ENCODE measurements at places on chromosomes 4 and X.

GRCh38 chrX:116462822-116463221 lies at the start of gene CT83:
CT83 (minus strand) TSS chrX:116462976; CDS start chrX:116462856, 120 bp downstream.
- DNase-seq = no peak

- no peak for DNase-seq
Observed at GRCh38 chr4:43379016-43379415, 486.5 kb downstream of the GRXCR1 start.

GRCh38 chr4:38202242-38202641 lies 242.0 kb downstream of the PTTG2 start:
- DNase-seq = no peak

GRCh38 chr4:120318196-120318846 lies 251.7 kb upstream of the MAD2L1 start:
- no peak for DNase-seq

- no peak for DNase-seq
Observed at GRCh38 chr4:76809594-76810305, 88.2 kb downstream of the SOWAHB start.

GRCh38 chrX:147741776-147742175 lies 169.9 kb upstream of the FMR1 start:
- no peak for DNase-seq

DNA sequence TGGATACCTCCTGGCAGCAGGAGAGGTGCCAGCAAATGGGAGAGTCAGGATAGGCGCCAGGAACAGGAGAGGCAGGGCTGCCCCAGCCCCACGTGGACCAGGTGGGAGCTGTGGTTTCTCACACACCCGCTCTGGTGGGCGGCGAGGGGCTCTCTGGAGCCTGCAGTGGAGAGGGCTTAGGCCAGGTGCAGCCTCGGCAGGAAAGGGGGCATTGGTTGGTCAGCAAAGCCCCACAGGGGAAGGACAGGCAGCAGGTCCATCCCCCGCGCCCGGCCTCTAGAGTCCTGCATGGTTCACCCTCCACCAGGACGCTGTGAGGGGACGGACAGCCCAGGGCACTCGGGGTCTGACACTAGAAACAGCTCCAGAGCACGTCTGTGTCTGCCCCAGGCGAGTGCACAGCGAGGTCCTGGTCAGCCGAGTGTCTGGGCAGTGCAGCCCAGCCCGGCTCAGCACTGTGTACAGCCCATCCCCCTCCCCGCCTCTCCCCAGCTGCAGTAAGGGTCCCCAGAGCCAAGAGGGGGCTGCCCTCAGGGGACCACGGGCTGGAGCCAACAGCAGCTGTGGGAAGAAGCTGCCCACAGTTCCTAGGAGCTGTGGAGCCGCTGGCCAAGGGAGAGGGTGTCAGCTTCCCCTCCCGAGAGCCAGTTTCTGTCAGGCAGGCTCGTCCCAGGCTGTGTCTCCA lies 8.2 kb downstream of the ATP5ME start:
- DNase-seq = no peak

GRCh38 chr4:166481739-166482138 lies 608.7 kb downstream of the TLL1 start:
- DNase-seq = no peak

GRCh38 chr4:147463065-147463464 lies 17.8 kb upstream of the EDNRA start:
- DNase-seq = no peak

DNA sequence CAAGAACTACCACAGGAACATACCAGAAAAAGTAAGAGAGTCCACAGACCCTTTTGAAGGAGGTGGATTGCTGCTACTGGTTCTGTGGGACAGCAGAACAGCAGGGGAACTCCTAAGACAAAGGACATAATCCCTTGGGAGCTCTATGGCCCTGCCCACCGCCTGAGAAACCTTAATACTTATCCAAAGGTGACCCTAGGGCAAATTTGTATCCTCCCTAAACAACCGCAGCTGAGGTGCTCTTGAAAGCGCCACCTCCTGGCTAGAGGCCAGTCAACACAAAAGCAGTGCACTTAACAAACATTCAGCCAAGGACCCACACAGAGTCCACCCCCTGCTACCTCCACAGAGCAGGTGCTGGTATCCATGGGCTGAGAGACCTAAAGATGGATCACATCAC lies 136.8 kb downstream of the ADAM29 start:
- DNase-seq = no peak

DNA sequence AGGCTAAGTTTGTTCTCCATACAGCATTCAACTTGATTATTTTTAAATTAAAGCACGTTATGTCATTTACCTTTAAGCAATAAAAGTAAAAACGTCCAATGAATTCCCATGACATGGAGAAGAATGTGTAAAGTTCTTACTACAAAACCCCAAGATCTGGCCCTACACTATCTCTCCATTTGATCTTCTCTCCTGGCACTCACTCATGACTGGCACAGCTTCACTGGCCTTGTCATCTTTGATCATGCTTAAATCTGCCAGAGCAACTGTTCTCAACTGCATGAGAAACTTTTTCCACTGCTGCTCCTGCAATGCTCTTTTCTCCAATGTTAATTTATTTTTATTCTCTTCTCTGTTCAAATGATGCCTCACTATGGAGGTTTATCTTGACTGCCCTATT lies 1109.0 kb upstream of the IGFBP7 start:
- DNase-seq = no peak

DNA sequence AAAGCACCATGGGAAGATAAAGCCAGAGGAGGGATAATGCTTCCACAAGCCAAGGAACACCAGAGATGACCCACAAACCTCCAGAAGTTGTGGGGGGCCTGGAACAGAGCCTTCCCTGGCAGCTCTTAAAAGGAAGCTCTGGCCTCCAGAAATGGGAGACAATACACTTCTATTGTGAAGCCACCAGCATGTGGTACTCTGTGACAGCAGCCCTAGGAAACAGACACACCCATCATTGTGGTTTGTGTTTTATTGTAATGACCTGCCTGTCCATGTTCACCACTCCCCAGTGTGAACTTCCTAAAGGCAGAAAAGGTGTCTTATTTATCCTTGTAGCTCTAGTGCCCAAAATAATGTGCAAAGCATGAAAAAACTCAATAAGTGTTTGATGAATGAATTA lies 264.1 kb upstream of the GATB start:
- DNase-seq = peak; percentile 43

DNA sequence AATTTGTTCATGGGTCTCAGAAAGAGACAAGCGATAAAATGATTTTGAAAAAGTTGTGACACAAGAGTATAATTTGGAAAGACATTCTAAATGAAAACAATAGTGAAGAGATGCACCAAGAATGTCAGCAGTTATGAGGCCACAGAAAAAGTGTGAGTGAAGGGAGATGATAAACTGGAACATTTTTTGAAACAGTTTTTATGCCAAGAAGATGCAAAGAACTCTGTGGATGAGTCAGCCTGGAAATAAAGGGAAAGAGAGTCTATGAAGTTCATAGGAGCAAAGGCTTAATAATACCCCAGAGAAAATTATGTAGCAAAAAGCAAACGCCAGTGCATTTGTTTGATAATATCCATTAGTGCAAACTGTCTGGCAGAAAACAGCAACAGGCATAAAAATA lies 188.4 kb upstream of the TBC1D9 start:
- no peak for DNase-seq

- no peak for DNase-seq
Observed at GRCh38 chrX:9522378-9523155, 57.7 kb downstream of the TBL1X start.

DNA sequence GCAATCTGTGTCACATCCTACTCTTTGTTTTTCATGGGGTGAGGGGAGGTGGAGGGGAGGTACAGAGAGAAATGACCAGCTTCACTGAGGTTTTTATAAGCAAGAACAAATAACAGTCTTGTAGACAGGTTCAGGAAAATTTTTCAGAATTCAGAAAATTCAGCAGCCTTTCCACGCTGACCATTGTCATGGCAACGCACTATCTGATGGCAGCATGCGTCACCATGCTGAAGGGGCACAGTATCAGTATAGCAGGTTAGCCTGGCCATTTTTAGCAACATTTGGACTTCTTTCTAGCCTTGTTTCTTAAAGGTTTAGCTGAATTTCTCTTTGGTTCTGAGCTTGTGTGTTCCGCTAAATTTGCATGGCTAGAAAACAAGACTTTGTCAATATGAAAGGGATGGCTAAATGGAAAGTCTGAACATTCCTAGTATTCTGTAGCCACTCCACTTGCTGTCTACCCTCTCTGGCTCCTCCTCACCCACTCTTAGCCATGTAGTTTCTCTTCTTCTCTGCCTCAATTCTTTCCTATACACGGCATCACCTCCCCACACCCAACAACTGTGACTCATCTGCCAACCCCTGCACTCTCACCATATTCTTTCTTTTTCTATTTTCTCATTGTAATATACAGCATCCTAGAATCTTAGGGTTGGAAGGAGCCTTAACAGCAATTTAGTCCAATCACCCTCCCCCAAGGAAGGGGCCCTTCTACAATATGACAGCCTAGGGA lies 42.7 kb upstream of the CITED1 start:
- DNase-seq = peak; percentile 41

DNA sequence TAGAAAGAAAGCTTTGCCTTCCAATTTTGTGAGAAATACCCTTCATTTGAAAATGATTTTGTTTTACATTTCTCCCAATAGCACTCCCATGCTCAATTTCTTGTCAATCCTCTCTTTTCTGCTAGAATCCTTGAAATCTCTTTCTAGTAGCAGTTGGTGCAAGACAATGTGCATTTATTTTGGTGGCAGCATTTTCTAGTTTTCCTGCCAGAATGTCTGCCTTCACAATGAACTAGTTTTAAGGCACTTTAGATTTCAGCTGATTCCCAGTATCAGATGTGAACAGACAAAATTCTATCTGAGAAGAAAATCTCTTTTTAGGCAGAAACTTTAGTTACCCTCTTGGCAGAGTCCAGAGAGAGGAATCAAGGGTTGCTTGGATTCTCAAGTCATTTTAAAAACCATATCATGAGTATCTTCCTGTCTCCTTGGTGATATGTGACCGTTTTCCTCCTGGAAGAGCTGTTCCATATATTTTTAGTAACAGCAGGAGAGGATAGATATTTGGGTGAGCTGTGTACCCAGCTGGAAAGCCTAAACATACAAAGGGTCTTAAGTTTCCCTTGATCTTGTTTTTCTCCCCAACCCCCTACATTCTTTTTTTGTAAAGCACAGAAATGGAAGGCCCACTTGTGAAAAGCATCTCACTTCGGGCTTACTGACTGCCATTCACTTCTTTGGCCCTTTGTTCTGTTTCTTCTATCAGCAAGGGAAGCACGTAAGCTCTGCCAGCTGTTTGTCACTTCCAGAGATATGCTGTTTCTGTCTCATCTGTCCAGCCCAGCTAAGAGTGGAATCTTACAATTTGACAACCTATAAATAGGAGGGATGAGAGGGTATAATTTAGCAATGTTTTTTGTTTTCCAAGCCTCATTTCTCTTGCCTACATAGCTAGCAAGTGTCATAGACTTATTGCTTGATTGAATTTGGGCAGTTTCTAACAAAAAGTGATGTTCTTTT lies 38.7 kb downstream of the TSPAN7 start:
- no peak for DNase-seq

- no peak for DNase-seq
Observed at GRCh38 chr4:121946644-121947043, 5.2 kb downstream of the TRPC3 start.

GRCh38 chr4:106114270-106114669 lies 201.7 kb downstream of the TBCK start:
- no peak for DNase-seq

GRCh38 chr4:76729460-76729859 lies 168.5 kb downstream of the SOWAHB start:
- no peak for DNase-seq

DNA sequence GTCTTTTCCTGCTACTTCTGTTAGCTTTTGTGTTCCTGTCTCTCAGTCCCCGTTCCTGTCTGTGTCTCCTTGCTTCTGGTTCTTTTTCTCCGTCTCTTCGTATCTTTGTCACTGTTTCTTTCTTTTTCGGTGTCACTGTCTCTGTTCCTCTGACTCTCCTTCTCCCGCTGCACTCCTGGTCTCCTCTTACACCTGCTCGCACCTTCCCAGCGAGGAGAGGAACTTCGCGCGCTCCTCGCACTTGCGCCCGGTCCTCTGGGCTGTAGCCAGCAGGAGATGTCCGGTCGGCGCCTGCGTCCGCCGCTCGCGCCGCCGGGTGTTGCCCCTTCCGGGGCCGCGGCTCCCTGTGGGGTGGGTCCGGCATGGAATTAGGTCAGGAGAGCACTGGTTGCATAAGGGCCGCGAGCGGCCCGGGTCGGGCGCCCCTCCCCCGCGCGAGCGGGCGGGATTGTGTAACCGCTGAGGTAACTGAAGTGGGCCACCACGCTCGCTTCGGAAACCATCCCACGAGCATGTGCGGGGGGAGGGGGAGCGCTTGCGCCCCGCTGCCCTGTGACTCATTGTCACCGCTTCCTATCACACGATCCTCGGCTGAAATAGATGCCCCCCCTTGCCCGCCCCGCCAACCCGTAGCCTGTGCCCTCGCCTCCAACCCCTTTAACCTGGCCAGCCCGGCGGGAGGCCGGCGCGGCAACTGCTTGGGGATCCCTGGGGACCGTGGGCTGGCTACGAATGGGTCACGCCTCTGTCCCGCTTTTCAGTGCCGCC lies 1.6 kb downstream of the LONRF3 start:
- peak; percentile 48 for DNase-seq

DNA sequence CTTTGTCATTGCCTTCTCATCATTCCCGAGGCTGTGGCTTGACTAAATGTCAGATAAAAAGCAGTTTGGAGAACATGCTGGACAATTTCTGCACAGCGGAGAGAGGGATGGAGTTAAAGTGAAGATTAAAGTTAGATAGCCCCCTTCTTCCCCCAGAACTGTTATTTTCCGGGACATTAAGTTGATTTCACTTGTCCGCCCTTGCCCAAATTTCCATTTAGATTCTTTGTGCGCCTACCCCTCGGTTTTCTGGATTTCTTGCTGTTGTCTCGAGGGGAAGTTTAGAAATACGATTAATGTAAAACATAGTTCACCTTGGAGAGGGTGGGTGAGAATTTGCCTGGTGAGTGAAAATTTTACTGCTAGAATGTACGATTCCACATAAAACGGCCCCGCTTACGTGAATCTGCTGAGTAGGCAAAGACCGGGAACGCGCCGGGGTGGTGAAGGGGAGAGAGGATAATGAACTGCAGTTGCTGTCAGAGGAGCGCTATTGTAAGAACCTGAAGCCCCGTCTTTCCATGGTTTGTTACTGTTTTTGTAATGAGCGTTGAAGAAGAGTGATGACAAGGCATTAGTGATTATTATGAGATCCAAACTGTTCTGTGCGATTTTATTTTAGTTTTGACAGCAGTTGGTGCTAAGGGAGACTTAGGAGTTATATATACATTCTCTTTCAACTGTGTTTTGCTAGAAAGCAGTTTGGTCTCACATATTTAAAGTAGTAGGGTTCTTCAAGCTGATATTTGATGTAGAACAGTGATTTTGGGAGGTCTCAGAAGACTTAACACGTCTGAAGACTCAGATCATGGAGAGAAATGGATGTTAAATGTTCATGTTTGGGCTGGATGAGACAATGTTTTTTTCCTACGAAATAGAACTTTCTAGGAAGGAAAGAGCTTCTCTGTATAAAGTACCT lies 73.0 kb downstream of the AFF1 start:
- DNase-seq = peak; percentile 62

GRCh38 chr4:54741202-54741601 lies 83.4 kb downstream of the KIT start:
- DNase-seq = no peak

GRCh38 chr4:79042079-79042674 lies 102.9 kb upstream of the PAQR3 start:
- DNase-seq = no peak

Measured in activated CD8-positive, alpha-beta memory T cell treated with anti-CD3 and anti-CD28 coated beads, Interleukin-2, amount 10 ng/mL, durations not matched to agents 7 days and 5 days (primary cell).